ENCODE measurements at places on chromosomes 4 and X. TPM values are rescaled to one million over a fixed set of nuclear protein-coding genes. Genes with fewer than 3 reads are reported as not detected.

GRCh38 chr4:8741513-8742226, 130.0 kb downstream of the HMX1 start:
- no peak for DNase-seq

The DDX60 gene
- total RNA-seq = 34.5 TPM

DNA sequence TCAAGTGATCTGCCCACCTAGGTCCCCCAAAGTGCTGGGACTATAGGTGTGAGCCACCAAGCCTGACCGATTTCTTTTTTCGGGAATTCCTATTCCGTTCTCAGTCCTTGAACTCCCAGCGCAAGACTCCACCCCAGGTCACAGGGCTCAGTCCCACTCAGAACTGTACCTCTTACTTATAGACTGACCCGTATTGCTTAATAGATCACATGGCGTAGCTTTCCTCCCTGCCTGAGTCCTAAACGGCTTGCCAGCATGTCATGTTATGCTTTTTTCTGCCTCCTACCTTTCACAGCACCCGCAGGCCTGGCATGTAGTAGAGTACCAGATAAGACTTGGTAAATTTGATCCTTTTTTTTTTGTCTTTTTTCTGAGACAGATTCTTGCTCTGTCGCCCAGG, 22.4 kb downstream of the SAT1 start:
- DNase-seq = no peak

GRCh38 chr4:141119071-141119470, 14.2 kb downstream of the RNF150 start:
- no peak for DNase-seq

The GSPT2 gene
- total RNA-seq = 5.9 TPM

The SPANXA2 gene
- total RNA-seq = not detected

DNA sequence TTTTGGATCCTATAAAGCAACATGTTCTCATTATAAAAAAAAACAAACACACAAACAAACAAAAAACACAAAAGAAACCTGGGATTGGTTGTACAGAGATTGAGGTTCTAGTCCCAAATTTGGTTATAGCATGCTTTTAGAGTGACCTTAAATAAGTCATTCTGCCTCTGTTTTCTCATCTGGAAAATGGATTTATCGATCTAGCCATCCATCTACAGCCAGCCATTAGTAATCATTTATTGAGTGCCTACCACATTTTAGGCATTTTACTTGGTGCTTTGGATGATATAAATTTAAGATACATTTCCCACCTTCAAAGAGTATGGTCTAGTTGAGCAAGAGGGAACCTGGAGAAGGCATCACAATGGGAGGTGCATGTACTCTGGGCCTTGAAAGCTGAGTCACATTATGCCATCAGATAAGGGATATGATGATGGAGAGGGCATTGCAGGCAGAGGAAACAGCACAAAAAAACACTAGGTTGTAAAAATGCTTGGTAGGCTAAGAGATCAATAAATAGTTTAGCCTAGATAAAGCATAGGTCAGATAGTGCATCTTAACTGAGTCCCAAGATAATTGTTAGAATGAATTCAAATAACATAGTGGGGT, 91.4 kb downstream of the HEPH start:
- no peak for DNase-seq

- DNase-seq = no peak
These were observed 518.1 kb downstream of the EPHA5 start for GRCh38 chr4:65152205-65152604.
